ENCODE measurements at places on chromosomes 6 and 20. TPM values are rescaled to one million over a fixed set of nuclear protein-coding genes. Genes with fewer than 3 reads are reported as not detected.

DNA sequence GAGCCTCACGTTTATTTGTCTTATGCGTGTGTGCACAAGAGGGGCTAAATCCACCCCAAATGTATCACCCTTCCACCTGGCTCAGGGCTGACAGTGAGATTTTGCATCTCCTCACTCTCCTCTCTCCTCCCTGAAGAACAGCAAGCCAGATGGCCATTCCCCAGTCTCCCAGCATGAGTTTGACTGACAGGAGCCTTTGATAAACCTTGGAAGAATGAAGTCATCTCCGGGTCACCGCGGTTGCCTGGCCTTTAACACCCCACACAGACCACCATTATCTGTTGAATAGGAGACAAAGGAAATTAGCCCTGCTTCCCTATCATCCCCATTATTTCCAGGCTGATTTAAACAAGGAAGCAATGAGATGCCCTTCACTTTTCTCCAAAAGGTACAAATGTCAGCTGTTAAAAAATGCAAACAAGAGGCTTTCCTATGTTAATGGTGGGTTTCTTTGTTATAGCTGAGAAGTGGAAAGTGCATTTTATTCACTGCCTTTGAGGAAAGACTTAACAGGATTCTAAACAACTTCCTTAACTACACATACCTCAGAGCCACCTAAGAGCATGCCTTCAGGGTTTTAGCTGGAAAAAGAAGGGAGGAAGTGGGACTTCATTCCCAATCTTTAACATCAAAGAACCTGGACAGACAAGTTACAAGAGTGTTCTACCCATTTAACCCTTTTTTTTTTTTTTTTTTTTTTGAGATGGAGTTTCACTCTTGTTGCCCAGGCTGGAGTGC lies 524.8 kb upstream of the ID4 start:
- H3K4me3 ChIP-seq, result no peak overlapping the region
- no peaks in the 10 kb centered on the region for H3K4me1 ChIP-seq
- H3K27me3 ChIP-seq, result no peaks in the 10 kb centered on the region

Gene DDR1
- 124 TPM for total RNA-seq

DNA sequence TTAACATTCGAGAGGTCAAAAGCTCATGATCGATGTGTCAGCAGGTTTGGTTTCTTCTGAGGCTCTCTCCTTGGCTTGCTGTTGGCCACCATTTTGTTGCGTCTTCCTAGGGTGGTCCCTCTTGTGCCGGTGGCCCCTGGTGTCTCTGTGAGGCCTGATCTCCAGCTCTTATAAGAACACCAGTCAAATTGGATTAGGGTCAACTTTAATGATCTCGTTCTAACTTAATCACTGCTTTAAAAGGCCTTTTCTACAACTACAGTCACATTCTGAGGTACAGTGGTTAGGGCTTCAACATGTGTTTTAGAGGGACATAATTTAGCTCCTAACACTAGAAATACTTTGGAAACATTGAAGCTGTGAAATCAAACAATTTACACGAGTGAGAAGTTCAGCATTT lies 240.8 kb upstream of the KCNQ5 start:
- peak; percentile 9 for DNase-seq
- H3K27ac ChIP-seq, result no peak overlapping the region
- no peaks in the 10 kb centered on the region for H3K36me3 ChIP-seq
- no peaks in the 10 kb centered on the region for H3K4me1 ChIP-seq

GRCh38 chr6:7073821-7074525 lies 33.8 kb upstream of the RREB1 start:
- no peak overlapping the region for H3K27ac ChIP-seq
- H3K27me3 ChIP-seq, result no peaks in the 10 kb centered on the region
- no peak overlapping the region for H3K4me3 ChIP-seq
- no peak for DNase-seq

Gene OR12D3
- not detected for total RNA-seq

Gene SPAG4
- total RNA-seq, result 32.7 TPM

- H3K4me3 ChIP-seq, result no peak overlapping the region
- H3K4me1 ChIP-seq, result no peaks in the 10 kb centered on the region
- H3K36me3 ChIP-seq, result no peaks in the 10 kb centered on the region
Observed at GRCh38 chr6:7993952-7994351, 70.2 kb downstream of the BLOC1S5 start.

GRCh38 chr6:149318581-149319286 lies 1.2 kb downstream of the TAB2 start:
- no peak for DNase-seq
- no peaks in the 10 kb centered on the region for H3K27me3 ChIP-seq
- peak overlapping the region; percentile 93 for H3K27ac ChIP-seq
- H3K4me1 ChIP-seq, result peaks cover 33% of the 10 kb centered on the region
- H3K36me3 ChIP-seq, result no peaks in the 10 kb centered on the region

GRCh38 chr6:158793432-158793831 lies 25.7 kb downstream of the EZR start:
- H3K36me3 ChIP-seq, result no peaks in the 10 kb centered on the region
- H3K27ac ChIP-seq, result no peak overlapping the region
- peaks cover 36% of the 10 kb centered on the region for H3K4me1 ChIP-seq
- DNase-seq, result no peak

Gene FAM83B
- 4.1 TPM for total RNA-seq

DNA sequence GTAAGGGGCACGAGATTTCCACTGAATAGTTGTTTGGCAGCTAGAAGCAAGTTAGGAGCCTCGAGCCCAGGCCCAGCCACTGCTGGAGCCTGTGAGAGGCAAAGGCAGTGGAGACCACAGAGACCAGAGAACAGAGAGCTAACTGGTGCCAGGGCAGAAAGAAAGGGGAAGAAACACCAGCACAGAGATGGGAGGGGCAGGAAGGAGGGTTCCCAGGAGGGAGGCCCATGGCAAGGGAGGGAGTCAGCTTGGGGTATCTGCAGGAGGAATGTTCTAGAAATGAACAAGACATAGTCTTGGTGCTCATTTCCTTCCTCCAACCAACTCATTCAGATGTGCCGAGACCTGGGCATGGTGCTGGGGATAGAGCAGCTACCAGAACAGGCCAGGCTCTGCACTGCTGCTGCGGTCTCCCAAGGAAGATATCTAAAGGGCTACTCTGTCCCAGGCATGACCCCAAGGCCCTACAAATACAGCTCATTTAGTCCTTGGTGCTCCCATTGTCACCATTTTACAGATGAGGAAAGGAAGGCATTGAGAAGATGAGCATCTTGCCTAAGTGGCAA lies 10.7 kb downstream of the ANGPT4 start:
- H3K27ac ChIP-seq, result no peak overlapping the region
- no peaks in the 10 kb centered on the region for H3K27me3 ChIP-seq
- no peak overlapping the region for H3K4me3 ChIP-seq
- no peaks in the 10 kb centered on the region for H3K36me3 ChIP-seq
- no peak for DNase-seq
- H3K4me1 ChIP-seq, result no peaks in the 10 kb centered on the region

- no peaks in the 10 kb centered on the region for H3K36me3 ChIP-seq
- H3K4me1 ChIP-seq, result peaks cover 2% of the 10 kb centered on the region
- H3K4me3 ChIP-seq, result no peak overlapping the region
- peak overlapping the region; percentile 41 for H3K27ac ChIP-seq
- H3K27me3 ChIP-seq, result no peaks in the 10 kb centered on the region
Observed at GRCh38 chr6:3323696-3324261, 65.0 kb downstream of the PSMG4 start.

- no peaks in the 10 kb centered on the region for H3K36me3 ChIP-seq
- no peak for DNase-seq
- H3K27ac ChIP-seq, result no peak overlapping the region
- H3K4me3 ChIP-seq, result no peak overlapping the region
Observed at GRCh38 chr6:6350696-6351095, 30.2 kb upstream of the F13A1 start.

Data from pancreas (tissue), 10 donors.